Renal pelvis (tissue), 12 donors: ENCODE measurements at places on chromosomes 7 and 10. TPM values are rescaled to one million over a fixed set of nuclear protein-coding genes. Genes with fewer than 3 reads are reported as not detected.
A peak's percentile ranks its signal among the peaks of the same experiment; 100 is the strongest.

DNA sequence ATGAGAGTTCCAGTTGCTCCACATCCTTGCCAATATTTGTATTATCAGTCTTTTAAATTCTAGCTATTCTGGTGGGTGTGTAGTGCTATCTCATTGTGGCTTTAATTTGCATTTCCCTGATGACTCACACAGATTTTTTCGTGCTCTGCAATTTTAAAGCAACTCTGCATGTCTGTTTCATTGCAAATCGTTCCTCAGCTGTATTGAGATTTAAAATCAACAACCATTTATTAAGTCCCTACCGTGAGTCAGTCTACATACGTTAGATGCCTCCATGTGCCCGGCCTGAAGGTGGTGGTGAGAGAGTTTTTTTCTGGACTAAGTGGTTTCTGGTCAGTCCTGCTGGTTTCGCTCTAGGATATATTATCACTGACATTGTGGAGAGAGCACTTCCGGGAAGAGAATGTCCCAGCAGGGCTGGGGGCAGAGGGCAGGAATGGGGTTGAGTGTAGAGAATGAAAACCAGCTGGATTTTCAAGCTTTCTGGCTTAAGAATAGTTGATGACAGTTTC, 8.4 kb upstream of the HYCC1 start:
- DNase-seq = peak; percentile 56

DNA sequence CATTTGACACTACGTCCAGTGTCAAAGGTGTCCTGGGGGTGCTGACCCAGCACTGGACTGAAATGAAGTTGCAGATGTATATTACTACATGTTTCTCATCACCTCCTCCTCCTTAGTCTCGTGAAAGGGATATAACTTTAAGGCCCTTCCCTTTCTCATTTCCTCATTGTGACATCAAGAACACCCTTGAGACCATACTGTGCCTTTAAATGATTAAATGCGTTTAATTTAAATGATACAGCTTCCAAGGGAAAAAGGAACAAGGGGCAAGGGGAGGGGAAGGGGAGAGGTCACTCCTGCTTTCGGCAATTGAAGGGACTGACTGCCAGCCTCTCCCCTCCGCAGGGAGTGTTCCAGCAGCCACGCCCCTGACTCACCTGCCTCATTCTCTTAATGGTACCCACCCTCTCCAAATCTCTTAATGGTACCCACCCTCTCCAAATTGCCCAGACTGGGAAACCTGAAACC, 80.5 kb upstream of the KMT2E start:
- DNase-seq = no peak

The LEP gene
- polyA plus RNA-seq = 0.40 TPM

GRCh38 chr10:117216028-117216427, 18.7 kb downstream of the KCNK18 start:
- no peak for DNase-seq

DNA sequence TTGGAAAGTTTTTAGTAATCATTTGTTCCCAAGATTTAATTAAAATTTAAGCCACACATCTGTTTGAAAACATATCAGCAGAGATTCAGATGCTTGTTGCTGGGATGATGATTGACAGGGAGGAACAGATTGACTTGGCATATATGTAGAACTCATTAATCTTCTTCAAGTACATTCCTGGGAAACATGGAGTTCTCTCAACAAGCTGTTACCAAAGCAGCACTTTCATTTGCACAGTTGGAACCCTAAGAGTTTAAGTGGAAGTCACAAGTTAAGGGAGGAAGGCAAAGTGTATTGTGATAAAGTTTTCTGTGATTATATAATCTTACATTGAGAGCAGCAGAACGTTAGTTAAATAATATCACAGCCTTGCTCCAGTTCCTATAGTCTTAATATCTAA, 485.4 kb upstream of the CELF2 start:
- DNase-seq = no peak

- no peak for DNase-seq
These were observed 663.3 kb upstream of the MGMT start for GRCh38 chr10:128803790-128804189.

The DNA2 gene
- polyA plus RNA-seq = 14.6 TPM

- no peak for DNase-seq
These were observed 29.4 kb upstream of the MBL2 start for GRCh38 chr10:52801947-52802346.

DNA sequence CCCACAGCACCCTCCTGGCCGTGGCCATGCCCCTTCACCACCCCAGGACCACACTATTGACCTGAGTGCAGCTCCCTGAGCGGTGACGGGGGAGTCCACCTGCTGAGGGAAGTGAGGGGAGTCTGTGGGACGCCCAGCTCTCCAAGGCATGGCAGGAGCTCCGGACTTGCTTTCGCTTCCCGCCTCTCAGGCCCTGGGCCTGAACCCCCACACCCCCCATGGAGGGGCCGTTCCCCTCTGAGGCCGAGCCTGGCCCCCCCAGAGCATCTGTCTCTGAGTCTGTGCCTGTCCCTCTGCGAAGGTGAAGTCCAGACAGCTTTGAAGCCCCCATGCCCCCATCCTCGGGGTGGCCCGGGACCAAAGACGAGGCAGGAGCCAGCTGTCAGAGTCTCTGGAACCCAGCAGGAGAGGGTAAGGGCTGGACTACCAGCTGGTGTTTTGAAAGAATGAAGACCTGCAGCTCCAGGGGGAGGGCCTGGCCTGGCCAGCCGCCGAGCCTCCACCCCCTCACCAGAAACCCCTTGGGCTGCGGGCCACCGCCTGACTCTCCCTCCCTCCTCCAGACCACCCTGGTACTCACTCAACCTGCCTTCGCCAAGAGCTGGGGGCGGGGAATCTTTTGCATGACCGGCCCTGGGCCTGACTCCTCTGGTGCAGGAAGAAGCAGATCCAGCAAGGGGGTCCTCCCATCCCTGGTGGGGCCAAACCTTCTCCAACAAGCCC, 114.0 kb downstream of the PDGFA start:
- peak; percentile 49 for DNase-seq

The ANKRD26 gene
- 19.5 TPM for polyA plus RNA-seq

DNA sequence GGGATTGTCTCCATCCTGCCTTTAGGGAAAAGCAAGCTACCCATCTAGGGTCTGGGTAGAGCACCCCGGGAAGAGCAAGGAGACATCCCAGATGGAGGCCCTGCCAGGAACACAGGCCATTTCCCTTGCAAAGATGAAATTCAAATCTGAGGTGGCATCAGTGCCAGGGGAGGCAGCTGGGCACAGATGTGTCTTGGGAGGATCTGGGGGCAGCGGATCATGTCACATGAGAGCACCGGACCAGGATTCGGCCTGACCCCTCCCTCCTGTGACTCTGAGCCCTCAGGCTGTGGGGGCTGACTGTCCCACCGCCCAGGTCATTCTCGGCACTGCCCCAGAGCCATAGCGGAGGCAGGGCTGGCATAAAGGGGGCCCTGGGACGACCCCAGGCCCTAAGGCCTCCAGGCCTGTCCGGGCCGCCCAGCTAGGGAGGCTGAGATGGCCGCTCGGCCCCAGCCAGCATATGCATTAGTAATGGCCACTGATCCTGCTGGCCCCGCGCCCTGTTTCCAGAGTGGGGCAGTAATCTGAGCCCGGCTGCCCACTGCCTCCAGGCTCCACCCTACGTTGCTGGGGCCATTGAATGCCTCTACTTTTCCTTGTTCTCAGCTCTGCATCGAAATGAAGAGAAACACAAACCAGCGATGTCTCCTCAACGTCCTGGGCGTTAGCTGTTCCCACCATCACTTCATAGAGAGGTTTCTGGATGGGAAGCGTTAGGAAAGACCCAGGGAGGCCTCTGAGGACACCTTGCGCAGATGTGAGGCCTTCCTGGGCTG, 148.5 kb downstream of the UBE2H start:
- DNase-seq = no peak

DNA sequence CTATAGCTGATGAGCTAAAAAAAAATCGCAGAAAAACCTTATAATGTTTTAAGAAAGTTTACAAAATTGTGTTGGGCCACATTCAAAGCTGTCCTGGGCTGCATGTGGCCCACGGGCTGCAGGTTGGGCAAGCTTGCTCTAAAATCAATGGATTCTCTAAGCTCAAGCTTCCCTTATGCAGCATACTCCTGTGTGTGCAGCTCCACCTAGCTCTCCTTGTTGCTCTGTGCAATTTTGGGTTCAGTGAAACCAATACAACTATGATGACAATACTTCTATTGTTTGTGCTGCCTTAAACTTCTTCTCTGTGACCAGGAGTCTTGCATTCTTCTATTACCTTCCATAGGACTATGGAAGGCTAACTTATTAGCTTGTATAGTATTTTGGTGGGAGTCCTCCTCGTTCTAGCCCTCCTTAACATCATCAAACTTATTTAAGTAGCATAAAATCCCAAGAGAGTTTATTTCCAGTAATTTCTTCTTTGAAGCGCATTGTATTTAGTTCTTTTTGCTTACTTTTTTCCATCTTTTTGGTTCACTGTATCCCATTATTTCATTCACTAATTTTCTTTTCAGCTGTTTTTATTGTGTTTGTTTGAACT, 170.9 kb upstream of the SMIM30 start:
- no peak for DNase-seq

The CALHM1 gene
- not detected for polyA plus RNA-seq

The WNT16 gene
- polyA plus RNA-seq = not detected

The TRPV6 gene
- polyA plus RNA-seq = 11.2 TPM

The VWC2 gene
- polyA plus RNA-seq = 1.1 TPM

- DNase-seq = no peak
These were observed 126.7 kb downstream of the CPEB3 start for GRCh38 chr10:92164036-92164696.

GRCh38 chr10:29254123-29255046, 34.5 kb upstream of the LYZL1 start:
- DNase-seq = peak; percentile 67

- no peak for DNase-seq
These were observed 297.9 kb upstream of the MGMT start for GRCh38 chr10:129169115-129169514.

The SMKR1 gene
- 3.6 TPM for polyA plus RNA-seq

- no peak for DNase-seq
These were observed 132.8 kb downstream of the ELFN1 start for GRCh38 chr7:1802899-1803298.

The CDNF gene
- 5.1 TPM for polyA plus RNA-seq

GRCh38 chr7:18913106-18913505, 204.3 kb downstream of the TWIST1 start:
- DNase-seq = no peak

The MUC3A gene
- 0.59 TPM for polyA plus RNA-seq

The CHRM2 gene
- 2.4 TPM for polyA plus RNA-seq

The MSMB gene
- polyA plus RNA-seq = not detected

The STAG3 gene
- polyA plus RNA-seq = 33.4 TPM

DNA sequence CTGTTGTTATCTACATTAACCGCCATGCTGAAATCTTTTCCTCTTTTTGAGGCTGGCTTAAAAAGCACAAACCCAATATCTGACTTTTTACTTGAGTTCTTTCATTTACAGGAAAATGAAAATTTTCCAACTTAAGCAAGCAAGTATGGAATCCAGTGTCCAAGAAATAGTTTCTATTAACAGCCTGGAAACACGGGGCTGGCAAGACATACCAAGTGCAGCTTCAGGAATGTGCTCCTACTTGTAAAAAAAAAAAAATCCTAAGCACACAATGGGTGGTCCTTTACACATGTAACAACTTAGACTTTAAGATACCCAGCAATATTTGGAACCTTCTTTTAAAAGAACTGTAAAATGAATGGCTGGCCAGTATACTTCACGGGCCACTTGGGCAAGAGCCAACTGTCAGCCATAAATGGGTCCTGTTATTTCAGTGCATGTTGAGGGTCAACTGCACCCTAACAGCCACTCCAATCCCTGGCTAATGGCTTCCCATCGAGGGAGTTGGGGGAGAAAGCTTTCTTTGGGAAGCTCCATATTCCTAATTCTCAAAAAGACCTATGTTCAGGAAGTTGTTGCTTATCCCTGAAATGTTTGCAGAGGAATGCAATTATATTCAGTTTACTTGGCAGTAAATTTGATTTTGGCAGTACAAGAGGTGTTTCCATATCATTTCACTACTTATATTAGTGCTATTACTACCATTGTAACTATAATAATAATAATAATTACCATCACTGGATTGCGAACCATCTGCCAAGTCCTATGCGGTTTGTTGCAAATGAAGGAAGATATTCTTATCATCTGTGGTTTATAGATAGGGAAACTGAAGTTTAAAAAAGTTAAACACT, 236.4 kb upstream of the TMEM72 start:
- DNase-seq = no peak

GRCh38 chr10:43264965-43265798, 1.7 kb downstream of the RASGEF1A start:
- no peak for DNase-seq

- DNase-seq = no peak
These were observed 375.3 kb downstream of the DPP6 start for GRCh38 chr7:154427533-154427932.

- DNase-seq = no peak
These were observed 212.5 kb downstream of the GLI3 start for GRCh38 chr7:42024537-42024936.

The CARD11 gene
- 1.9 TPM for polyA plus RNA-seq
